ENCODE measurements at places on chromosomes 2 and 18.
A peak's percentile ranks its signal among the peaks of the same experiment; 100 is the strongest.

- no peak for DNase-seq
These were observed 39.6 kb upstream of the LDLRAD4 start for GRCh38 chr18:13178976-13179375.

- DNase-seq: no peak
These were observed 499.0 kb downstream of the TMX3 start for GRCh38 chr18:68215931-68216330.

DNA sequence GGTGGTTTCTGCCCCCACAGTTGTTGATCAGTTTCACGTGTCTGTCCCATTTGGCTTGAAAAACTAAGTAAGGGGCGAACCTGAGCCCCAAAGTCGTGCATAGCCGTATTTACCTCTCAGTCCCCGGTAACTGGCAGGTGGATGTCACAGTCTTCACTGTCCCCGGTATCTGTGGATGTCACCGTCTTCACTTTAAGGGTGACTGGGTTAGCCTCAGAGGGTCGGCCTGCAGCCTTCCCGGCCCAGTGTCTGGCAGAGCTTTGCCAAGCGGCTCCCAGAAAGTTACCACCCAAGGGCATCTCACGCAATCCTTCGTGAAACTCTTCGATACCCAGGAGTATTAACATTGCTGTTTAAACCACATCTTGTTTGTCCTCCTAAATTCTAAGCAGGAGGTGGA is 125.3 kb upstream of the CTDP1 start:
- DNase-seq: no peak

DNA sequence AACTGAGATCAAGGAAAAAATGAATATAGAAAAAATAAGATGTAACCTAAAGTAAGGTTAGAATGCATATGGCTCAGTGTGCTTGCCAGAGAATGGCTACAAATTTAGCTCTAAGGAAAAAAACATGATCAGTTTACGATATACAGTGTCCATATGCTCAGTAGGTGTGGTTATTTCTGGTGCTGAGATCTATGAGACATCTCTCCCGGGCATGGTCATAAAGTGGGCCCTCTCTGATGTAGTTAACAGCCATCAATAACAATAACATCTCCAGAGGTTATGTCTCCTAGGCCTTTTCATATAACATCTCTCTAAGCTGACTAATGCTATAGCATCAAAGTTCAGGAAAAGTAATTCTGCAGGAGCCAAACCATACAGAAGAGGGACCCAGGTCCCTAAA is 56.3 kb upstream of the UBE2E3 start:
- DNase-seq: no peak

- DNase-seq: no peak
These were observed 12.6 kb upstream of the CELF4 start for GRCh38 chr18:37578182-37578678.

DNA sequence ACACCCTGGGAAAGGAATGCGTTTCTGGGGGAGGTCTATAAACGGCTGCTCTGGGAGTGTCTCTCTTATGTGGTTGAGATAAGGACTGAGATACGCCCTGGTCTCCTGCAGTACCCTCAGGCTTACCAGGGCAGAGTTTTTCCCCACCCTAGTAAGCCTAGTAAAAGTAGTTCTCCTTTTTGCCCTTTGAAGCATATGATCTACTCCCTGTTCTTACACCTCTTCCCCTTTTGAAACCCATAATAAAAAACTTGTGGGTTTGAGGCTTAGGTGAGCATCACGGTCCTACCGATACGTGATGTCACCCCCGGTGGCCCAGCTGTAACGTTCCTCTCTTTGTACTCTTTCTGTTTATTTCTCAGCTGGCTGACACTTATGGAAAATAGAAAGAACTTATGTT is 97.4 kb downstream of the FSIP2 start:
- DNase-seq: no peak

DNA sequence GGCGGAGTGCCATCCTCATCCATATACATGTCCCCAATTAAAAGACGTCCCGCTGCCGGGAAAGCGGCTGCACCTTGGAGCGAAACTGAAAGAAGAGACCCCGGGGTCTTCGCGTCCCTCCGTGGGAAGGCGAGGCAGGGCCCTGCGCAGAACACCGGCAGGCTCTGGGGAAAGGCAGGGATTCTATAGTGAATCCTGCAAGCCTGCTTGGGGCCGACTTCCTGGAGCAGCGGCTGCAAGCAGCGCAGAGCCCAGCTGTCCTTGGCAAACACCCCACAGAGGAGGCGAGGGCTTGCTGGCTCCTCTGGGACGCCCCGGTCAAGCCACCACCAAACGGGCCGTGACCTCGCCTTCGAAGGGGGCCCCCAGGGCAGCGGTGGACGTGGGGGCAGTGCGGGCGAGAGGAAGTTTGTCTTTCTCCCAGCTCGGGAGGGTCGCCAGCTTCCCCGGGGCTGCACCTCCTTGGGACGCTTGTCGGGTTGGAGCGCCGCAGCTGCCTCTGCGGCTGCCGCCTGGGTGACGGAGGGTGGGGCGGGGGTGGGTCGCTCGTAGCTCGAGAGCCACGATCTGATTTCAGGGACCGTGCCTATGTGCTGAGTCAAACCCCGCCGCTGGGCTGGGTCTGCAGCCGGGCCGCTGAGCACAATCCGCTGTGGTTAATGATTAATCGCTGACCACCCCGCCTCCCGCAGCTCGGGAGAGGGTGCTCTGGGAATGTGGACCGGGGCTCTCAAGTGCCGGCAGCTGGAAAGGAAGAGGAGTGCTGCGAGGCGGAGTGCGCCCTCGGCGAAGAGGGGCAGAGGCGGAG is 486 bp upstream of the GPR39 start:
- peak; percentile 76 for DNase-seq

DNA sequence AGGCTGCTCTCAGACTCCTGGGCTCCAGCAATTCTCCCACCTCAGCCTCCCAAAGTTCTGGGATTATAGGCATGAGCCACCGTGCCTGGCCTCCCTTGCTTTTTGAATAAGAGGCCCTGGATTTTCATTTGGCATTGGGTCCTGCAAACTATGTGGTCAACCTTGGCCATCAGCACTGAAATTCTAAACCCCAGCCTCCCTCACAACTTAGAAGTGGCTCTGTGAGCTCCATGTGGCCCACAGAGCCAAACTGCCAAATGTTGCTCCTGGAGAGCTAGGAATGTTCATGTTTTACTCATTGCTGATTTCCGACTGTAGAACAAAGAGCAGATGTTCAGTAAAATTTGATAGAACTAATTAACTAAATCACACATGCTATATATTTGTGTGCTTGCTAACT is 210.6 kb upstream of the AGAP1 start:
- DNase-seq: no peak
